ENCODE measurements at places on chromosomes 11 and 22. TPM values are rescaled to one million over a fixed set of nuclear protein-coding genes. Genes with fewer than 3 reads are reported as not detected.

The RAB36 gene
- total RNA-seq = 0.38 TPM

The TRIM64 gene
- total RNA-seq = not detected

The OR51E2 gene
- total RNA-seq = not detected

The ZP1 gene
- total RNA-seq = not detected

The LGALS1 gene
- 115 TPM for total RNA-seq

The FAM111B gene
- total RNA-seq = 0.23 TPM

The PRMT3 gene
- total RNA-seq = 4.1 TPM

The ARL2 gene
- total RNA-seq = 8.9 TPM

The CHEK2 gene
- 2.7 TPM for total RNA-seq

The CCDC81 gene
- 0.38 TPM for total RNA-seq
